Pancreas (tissue), 10 donors: ENCODE measurements at places on chromosomes 11 and 22.

DNA sequence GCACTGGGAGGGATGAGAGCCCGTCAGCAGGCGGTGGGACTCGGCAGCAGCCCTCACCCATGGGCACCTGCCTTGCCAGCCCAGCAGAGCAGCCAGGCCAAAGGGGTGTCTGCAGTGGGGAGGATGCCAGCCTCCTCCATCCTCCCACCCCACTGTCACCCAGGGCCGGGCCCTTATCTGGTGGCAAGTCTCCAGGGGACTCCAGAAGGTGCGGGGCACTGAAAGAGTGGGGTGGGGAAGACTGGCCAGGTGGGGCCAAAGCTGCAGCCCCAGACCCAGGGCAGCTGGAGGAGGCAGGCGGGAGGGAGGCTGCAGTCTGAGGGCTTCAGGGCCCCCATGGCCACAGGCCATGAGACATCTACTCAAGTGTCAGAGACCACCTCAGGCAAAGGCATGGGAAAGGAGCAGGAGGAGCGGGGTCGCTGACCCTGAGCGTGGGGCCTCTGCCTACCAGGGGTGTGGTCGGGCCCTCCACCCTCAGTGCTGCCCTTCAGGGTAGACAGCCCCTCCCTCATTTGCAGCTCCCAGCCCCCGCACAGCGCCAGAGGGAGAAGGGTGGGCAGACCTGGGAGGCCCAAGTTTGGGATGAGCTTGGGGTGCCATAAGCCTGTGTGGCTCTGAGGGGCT lies 3.5 kb downstream of the DGCR6L start:
- H3K4me3 ChIP-seq, result no peak overlapping the region
- H3K4me1 ChIP-seq, result peaks cover 23% of the 10 kb centered on the region
- peak; percentile 8 for DNase-seq
- no peaks in the 10 kb centered on the region for H3K36me3 ChIP-seq

GRCh38 chr11:27083241-27083640 lies 42.6 kb downstream of the BBOX1 start:
- no peaks in the 10 kb centered on the region for H3K4me1 ChIP-seq
- no peaks in the 10 kb centered on the region for H3K27me3 ChIP-seq
- H3K27ac ChIP-seq, result no peak overlapping the region
- H3K36me3 ChIP-seq, result no peaks in the 10 kb centered on the region
- no peak for DNase-seq

- no peak overlapping the region for H3K4me3 ChIP-seq
- no peak for DNase-seq
- H3K36me3 ChIP-seq, result no peaks in the 10 kb centered on the region
- no peaks in the 10 kb centered on the region for H3K27me3 ChIP-seq
Observed at GRCh38 chr22:49163258-49163959, 664.3 kb downstream of the BRD1 start.

DNA sequence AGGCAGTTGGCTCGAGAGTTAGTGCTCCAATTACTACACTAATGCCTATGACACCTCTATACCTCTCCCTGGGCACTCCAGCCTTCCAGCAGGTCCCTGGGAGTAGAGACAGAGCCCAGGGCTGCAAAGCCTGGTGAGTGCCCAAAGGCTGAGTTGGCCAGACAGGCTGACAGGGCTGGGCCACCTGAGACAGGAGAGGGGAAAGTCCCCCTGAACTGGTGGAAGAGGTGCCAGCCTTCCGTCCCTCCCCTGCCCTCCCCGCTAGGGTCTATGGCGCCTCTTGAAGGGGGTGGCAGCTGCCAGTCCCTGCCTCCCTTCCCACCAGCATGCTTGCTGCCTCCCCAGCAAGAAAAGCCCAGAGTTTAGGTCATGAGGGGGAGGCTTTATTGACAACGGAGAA lies 3.0 kb downstream of the KCNJ11 start:
- H3K4me3 ChIP-seq, result no peak overlapping the region
- H3K27me3 ChIP-seq, result no peaks in the 10 kb centered on the region
- no peak overlapping the region for H3K27ac ChIP-seq
- no peaks in the 10 kb centered on the region for H3K4me1 ChIP-seq

GRCh38 chr11:46277622-46278386 lies at the start of gene CREB3L1:
CREB3L1 (plus strand) TSS chr11:46277662; CDS start chr11:46278112, 450 bp downstream.
- DNase-seq, result peak; percentile 83
- H3K27ac ChIP-seq, result peak within 1 kb of the TSS; percentile 90
- peak within 1 kb of the TSS; percentile 96 for H3K4me3 ChIP-seq
- H3K36me3 ChIP-seq, result no peaks in the 10 kb centered on the region

GRCh38 chr22:44523981-44524759 lies 26.1 kb upstream of the RTL6 start:
- DNase-seq, result no peak
- H3K27me3 ChIP-seq, result peaks cover 3% of the 10 kb centered on the region
- no peaks in the 10 kb centered on the region for H3K4me1 ChIP-seq
- no peak overlapping the region for H3K4me3 ChIP-seq
- no peak overlapping the region for H3K27ac ChIP-seq
